Vein endothelial cell (primary cell): ENCODE measurements at places on chromosomes 16 and 17. TPM values are rescaled to one million over a fixed set of nuclear protein-coding genes. Genes with fewer than 3 reads are reported as not detected.

Gene OSBPL7
- 15.4 and 17.3 TPM in 2 replicates for total RNA-seq

Gene GFAP
- 0.86 TPM in 1 of 2 replicates, not detected in the other for total RNA-seq

Gene AMZ2
- 60.1 and 66.0 TPM in 2 replicates for total RNA-seq

Gene EXOC3L1
- 4.2 and 4.9 TPM in 2 replicates for total RNA-seq

Gene NOXO1
- 0.33 TPM in 1 of 2 replicates, not detected in the other for total RNA-seq

Gene GAST
- not detected in 2 replicates for total RNA-seq

Gene ARL16
- total RNA-seq = 35.6 and 36.6 TPM in 2 replicates

Gene HSD17B1
- total RNA-seq = 0.10 and 0.65 TPM in 2 replicates

Gene FOXN1
- not detected in 2 replicates for total RNA-seq

Gene KRT222
- total RNA-seq = not detected in 2 replicates

Gene CCL8
- 0.38 TPM in 1 of 2 replicates, not detected in the other for total RNA-seq

Gene ALOX15
- not detected in 2 replicates for total RNA-seq

Gene MYH2
- not detected in 2 replicates for total RNA-seq

Gene UNC45B
- total RNA-seq = not detected in 2 replicates

Gene CIITA
- total RNA-seq = 0.10 TPM in 1 of 2 replicates, not detected in the other

Gene CAMKK1
- total RNA-seq = 3.1 and 3.3 TPM in 2 replicates
